ENCODE measurements at places on chromosomes 2 and 18.

GRCh38 chr2:152396051-152396511 lies 61.1 kb downstream of the FMNL2 start:
- no peak for DNase-seq

DNA sequence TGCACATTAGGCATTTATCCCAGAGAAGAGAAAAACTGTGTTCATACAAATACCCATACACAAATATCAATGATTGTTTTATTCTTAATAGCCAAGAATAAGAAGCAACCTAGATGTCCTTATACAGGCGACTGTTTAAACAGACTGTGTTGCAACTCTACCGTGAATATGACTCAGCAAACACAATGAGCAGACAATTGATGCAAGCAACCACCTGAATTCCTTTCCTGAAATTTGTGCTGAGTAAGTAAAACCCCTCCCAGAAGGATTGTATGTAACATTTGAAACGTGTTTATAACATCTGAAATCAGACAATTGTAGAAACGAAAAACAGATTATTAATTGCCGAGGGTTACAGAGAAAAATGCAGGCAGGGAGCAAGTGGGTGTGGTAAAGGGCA lies 621.9 kb upstream of the SOX11 start:
- DNase-seq: no peak

DNA sequence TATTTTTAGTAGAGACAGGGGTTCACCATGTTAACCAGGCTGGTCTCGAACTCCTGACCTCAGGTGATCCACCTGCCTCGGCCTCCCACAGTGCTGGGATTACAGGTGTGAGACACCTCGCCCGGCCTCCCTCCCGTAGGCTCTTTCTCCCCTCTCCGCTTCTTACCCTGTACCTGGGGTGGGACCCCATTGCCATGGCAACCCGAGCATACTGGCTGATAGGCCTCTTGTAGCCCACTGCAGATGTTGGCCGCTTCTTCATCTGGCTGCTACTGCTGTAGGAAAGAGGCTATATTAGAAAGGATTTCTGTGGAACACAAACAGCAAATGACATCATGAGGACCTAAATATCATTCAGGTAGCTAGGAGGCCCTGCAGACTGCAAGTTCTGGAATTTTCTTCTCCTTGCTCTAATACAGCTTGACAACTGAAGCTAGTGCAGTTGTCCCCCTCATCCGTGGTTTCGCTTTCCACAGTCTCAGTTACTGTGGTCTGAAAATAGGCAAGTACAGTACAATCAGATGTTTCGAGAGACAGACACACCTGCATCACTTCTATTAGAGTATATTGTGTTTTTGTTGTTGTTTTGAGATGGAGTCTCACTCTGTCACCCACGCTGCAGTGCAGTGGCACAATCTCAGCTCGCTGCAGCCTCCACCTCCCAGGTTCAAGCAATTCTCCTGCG lies 51.6 kb upstream of the ASXL2 start:
- no peak for DNase-seq

- no peak for DNase-seq
Observed at GRCh38 chr2:109452318-109453305, 161.2 kb downstream of the SEPTIN10 start.

GRCh38 chr2:98050070-98050469 lies 36.9 kb upstream of the VWA3B start:
- no peak for DNase-seq

DNA sequence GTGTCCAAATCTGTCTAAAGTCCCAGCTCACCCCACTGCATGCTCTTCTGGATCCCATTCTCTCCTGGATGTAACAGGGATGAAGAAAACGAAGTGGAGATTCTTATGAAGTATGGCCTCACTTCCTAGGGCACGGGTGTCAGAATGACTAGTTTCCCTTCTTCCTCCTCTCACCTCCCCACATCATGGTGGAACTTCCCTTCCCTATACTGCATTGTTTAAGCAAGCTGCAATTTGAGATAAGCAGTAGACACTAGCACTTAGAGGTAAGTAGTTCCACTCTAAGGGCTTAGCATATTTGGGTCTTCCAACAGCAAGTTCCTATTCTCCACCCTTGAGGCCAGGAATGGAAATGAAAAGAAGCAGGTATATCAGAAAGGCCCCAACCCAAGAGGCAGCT lies 29.7 kb downstream of the SLC4A5 start:
- DNase-seq: no peak
